Esophagus muscularis mucosa (tissue), 4 donors: ENCODE measurements at places on chromosomes 2 and 18. TPM values are rescaled to one million over a fixed set of nuclear protein-coding genes. Genes with fewer than 3 reads are reported as not detected.

DNA sequence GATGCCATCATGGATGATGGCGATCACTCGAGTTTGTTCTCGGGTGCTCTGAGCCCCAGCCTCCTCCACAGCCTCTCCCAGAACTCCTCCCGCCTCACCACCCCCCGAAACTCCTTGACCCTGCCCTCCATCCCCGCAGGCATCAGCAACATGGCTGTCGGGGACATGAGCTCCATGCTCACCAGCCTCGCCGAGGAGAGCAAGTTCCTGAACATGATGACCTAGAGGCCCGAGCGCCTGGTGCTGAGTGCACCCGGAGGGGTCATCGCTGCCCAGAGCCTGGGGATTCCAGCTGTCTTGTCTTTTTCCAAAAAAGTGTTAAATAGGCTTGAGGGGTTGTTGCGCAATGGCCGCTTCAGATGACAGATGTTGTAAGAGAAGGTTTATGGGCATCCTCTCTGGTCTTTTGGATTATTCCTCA lies 254.8 kb downstream of the GLI2 start:
- no peaks in the 10 kb centered on the region for H3K4me1 ChIP-seq
- no peaks in the 10 kb centered on the region for H3K27me3 ChIP-seq

- H3K36me3 ChIP-seq, result peaks cover 33% of the 10 kb centered on the region
- peak overlapping the region; percentile 65 for H3K4me3 ChIP-seq
- peak overlapping the region; percentile 92 for H3K27ac ChIP-seq
- no peak for DNase-seq
These were observed 550 bp upstream of the SFXN5 start for GRCh38 chr2:73072129-73072395.

DNA sequence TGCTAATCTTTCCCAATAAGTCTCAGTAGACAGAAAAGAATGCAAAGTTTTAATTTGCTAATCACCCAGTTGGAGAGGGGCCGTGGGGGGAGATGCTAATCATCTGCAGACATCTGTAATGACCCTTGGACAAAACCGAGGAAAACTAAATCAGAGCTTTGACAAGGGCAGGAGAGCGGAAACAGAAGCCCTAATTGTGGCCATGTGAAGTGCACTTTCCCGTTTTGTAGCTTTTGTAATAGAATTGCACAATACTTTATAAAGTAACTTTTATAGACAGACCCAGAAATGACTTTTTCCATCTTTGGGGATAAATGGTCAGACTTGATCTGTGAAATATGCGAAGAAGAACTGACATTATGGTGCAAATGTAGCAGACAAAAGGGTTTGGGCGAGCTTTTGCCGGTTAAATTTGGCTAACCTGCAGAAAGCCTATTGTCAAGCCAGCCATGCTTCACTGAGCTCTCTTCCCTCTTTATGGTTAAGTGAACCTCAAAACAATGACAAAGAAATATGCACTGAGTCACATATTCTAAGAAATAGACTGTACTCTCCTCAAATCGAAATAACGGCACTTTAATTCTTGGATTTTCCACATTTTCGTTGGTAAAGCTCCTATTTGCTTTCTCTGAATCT lies 980.1 kb upstream of the POU3F3 start:
- no peaks in the 10 kb centered on the region for H3K27me3 ChIP-seq
- H3K4me3 ChIP-seq, result no peak overlapping the region
- DNase-seq, result no peak
- H3K27ac ChIP-seq, result no peak overlapping the region

GRCh38 chr2:10552220-10552870 lies 104.2 kb upstream of the ODC1 start:
- H3K4me1 ChIP-seq, result peaks cover 5% of the 10 kb centered on the region
- H3K27me3 ChIP-seq, result no peaks in the 10 kb centered on the region
- no peaks in the 10 kb centered on the region for H3K36me3 ChIP-seq
- no peak overlapping the region for H3K4me3 ChIP-seq

DNA sequence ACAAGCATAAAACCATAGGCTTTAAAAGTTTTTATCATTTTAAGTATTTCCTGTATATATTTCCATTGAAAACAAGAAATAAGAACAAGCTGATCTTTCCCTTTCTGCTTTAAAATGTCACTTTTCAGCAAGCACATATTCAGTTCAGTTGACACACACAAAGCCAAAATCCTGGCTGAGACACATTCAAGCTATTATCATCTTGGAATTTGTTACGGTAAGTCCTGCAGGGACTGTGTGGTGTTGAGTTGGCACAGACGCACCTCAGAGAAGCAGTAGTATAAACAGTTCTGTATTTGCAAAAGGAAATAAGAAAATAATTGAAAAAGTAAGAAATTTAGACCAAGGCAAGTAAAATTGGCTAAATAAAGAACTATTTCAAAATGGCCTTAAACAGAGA lies 10.4 kb upstream of the DAW1 start:
- H3K36me3 ChIP-seq, result no peaks in the 10 kb centered on the region
- H3K4me3 ChIP-seq, result no peak overlapping the region
- H3K27me3 ChIP-seq, result no peaks in the 10 kb centered on the region

DNA sequence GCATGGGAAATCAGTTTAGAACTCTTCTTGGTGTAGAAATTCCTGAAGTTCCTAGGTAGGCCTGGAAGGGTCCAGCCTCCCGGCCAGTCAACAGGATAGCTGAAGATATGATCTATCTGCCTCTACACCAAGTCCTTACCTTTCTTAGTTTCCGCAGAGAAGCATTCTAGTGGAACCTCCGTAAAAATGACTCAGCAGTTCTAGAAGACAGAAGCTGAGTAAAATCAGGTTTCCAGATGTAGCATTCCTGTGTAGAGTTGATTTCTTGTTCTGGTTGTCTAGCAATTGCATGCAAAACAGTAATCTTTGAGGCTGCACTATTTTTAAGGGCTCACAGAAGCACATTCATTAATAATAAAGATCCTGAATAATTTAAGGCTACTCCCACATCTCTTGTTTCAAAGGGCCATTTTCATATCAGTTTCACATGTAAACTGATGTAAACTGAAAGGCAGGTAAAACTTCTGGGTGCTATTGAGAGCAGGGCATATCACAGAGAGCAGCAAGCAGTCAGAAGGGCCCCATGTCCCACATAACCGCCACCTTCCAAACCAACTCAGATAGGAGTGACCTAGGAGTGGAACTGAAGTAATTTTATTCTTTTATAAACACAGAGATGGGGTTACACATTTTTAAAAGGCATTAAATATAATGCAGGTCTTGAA lies 3.2 kb upstream of the DYTN start:
- no peak for DNase-seq
- no peak overlapping the region for H3K27ac ChIP-seq
- H3K4me1 ChIP-seq, result no peaks in the 10 kb centered on the region
- no peaks in the 10 kb centered on the region for H3K27me3 ChIP-seq
- H3K36me3 ChIP-seq, result no peaks in the 10 kb centered on the region

- no peaks in the 10 kb centered on the region for H3K27me3 ChIP-seq
- DNase-seq, result no peak
- H3K4me3 ChIP-seq, result no peak overlapping the region
- no peak overlapping the region for H3K27ac ChIP-seq
These were observed 297.8 kb upstream of the GYPC start for GRCh38 chr2:126358122-126358521.

DNA sequence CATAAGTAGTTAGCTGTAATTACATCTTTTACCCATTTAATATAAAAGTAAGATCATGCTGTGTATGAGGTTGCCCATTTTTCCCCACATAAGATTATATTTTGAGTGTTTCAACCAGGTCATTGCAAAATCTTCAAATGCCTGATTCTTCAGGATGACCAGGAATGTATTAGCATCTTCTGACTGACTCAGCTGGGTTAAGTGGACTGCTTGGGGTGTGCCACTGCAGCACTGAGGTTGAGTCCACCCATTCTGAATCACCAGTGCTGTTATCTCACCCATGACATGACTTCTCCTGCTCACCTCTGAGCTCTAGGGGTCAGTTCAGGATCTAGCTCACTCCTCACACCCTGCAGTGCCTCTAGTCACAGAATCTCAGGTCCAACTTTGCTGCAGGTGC lies 576.7 kb upstream of the ZEB2 start:
- no peak for DNase-seq
- H3K4me3 ChIP-seq, result no peak overlapping the region
- no peaks in the 10 kb centered on the region for H3K4me1 ChIP-seq

The LBX2 gene
- 0.32 TPM for total RNA-seq

The FAM110C gene
- total RNA-seq, result 1.2 TPM

The DYSF gene
- total RNA-seq, result 17.5 TPM

The THSD7B gene
- 0.06 TPM for total RNA-seq

The CCNYL1 gene
- 15.2 TPM for total RNA-seq

The RGPD3 gene
- total RNA-seq, result 0.42 TPM

The UGT1A8 gene
- not detected for total RNA-seq
